T47D (cell line): ENCODE measurements at places on chromosomes 11 and 22.

- no peak for DNase-seq
Measured at GRCh38 chr11:69355346-69355940, 61.5 kb downstream of the MYEOV start.

DNA sequence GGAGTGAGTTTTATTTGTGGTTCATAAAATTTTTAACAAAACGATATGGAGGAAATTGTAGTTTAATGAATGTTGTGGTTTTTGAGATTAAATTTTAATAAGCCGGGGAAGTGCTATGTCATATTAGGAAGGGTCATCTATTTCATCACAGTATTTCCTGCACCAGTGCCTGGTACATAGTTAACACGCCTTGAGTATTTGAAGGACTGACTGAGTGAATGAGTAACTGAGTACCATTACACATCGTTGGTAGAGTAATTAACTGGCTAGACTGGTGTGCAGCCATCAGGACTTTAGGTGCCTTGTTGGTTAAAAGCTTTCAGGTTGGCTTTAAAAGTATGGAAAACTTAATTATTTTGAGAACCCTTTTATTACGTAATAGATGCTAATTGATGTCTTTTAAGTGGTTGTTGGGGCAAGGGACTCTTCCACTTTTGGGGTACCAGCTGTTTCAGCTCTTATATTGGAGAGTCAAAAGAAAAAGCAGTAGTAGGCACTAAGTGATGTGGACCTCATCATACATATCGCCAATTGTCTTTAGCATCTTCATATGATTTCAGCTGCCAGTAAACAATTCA lies 101.8 kb downstream of the DDX10 start:
- DNase-seq: no peak

DNA sequence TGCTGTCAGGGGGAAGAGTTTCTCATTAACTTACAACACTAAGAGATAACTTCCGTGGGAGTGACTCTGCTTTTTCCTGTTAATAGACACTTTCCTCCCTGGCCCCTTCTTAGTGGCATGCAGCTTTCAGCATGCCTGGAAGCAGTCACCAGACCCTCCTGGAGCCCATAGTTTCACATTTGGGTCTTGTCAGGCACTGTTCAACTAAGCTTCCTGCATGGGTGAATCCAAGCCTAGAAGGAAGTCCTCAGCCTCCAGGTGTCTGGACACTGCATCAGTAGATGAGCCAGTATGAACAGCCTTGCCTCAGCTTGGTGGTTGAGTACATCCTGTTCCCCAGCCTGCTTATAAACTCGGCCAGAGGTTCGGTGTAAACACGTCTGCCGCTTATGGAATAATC lies 68.1 kb downstream of the PPP6R3 start:
- no peak for DNase-seq

DNA sequence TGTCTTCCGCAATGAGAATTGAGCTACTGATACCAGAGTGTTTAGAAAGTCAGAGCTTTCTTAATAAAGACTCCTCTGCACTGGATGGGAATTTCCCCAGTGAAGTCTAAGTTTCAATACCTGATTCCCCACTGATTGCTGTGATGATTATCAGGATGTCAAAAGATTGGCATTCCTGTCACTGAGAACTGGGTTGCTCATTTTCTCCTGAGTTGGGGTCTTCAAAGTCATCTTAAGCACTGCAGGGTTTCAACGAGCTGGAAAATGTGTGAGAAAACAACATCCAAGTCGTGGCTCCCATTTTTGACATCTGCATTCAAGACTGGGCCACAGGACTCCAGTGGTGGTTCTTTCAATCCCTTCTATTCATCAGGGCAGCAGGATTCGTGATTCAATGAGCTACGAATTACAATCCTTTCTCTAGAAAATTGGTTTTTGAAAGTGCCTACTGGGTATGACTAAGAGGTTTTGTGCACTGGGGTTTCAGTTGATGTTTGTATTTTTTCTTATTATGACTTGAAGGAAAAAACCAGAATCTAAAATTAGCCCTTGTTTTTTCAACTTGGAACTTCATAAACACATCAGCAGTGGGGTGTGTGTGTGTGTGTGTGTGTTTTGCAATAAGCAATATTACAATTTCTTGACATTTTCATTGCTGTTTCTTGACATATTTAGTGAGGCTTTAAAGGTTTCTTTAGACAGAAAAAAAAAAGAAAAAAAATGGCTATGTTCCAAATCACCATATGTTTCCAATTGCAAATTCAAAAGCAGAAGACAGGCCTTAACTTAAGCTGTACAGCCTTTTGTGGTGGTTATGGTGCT lies 233.0 kb downstream of the FAM76B start:
- DNase-seq: no peak

- no peak for DNase-seq
Measured at GRCh38 chr11:113201054-113201818, 113.1 kb upstream of the TTC12 start.

DNA sequence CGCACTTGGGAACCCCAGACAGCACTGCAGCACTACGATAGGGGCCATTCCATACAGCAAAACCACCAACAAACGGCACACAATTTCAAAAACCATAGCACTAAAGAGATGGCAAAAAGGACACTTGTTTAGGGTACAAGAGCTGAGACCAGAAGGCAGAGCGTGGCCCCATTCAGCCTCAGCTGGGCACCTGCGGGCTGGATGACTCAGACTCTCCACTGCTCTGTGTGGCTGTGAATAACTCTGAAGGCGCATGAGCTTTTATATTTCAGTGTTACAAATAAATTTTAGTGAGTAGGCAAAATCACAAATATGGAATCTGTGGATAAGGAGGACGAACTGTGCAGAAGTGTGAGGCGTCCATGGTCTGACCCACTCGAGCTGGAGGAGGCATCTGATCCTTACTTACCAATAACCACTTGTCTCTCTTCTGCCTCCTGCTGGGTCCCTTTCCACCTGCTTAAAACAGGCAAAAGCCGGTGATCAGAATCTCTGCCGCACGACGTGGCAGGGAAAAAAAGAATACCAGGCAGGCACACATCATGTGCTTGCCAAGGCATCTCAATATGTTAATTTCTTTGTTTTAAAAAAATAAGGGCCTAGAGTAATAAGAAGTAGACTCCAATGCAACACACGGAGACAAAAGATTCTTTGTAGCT lies 325.7 kb downstream of the SHANK2 start:
- no peak for DNase-seq

- DNase-seq: no peak
Measured at GRCh38 chr11:95734009-95734572, 55.5 kb downstream of the FAM76B start.

DNA sequence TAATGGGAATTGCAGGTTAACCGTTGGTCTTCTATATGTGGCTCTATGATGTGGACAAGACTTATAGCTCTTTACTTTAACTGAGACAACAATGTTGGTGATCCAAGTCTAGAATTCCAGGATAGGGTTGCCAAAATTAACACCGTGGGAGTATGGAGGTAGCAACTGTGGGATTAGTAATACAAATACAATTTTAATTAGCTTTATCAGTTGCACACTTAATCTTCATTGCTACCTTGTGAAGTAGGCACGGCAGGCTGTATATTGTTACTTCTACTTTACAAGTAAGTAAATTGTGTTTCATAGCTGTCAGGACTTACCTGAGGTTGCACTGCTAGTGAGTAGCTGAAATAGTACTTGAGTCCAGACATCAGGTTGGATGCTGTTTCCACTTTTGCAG lies 21.0 kb downstream of the MTMR3 start:
- DNase-seq: no peak

DNA sequence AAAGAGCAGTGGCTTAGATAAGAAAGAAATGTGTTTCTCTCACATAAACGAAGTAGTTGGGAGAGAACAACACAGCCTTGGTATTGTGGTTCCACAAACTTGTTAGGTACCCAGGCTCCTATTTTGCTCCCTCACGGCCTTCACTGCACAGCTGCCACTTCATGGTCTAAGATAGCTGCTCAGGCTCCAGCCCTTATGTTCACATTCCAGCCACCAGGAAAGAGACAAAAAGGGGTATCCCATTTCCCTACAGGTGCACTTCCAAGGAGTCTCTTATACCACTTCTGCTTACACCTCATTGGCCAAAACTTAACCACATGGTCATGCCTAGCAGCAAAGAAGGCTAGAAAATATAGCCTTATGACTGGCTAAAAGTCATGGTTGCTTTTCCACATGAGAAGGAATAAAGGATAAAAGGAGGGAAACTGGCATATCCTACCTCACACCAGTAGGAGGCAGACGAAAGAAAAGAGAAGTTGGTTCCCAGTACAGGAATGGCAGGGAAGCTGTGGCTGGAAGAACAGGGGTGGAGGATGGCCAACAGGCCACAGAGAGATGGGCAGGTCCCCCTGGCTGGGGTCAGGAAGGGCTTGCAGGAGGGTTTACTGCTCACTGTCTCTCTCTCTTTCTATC lies 5.4 kb upstream of the HDHD5 start:
- DNase-seq: no peak

DNA sequence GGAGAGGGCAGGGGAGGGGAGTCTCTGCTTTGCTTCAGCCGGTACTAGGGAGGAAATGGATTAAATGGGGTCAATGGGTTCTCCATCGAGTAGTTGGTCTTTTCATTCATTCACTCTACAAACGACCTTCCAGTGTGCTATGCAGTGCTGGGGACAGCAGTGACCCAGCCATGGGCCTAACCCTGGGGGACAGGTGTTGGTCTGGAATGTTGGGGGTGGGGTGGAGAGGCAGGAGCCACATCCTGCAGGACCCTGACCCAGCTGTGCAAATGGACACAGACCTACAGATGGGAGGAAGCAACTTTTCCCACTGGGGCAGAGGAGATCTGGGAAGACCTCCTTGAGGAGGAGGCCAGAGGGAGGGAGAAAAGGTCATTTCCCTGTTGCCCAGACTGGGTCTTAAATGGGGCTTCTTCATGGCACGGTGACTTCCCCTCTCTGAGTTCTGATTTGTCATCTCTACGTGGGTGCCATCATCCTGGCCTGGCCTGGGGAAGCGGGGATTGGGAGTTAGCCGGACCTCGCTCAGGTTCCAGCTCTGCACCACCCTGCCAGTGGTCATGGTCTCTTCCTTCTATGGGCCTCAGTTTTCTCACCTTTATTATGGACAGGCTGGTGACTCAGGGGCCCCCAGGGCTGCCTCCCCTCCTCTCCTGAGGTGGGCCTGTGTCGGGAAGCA lies 2.0 kb downstream of the CYTH4 start:
- DNase-seq: no peak

DNA sequence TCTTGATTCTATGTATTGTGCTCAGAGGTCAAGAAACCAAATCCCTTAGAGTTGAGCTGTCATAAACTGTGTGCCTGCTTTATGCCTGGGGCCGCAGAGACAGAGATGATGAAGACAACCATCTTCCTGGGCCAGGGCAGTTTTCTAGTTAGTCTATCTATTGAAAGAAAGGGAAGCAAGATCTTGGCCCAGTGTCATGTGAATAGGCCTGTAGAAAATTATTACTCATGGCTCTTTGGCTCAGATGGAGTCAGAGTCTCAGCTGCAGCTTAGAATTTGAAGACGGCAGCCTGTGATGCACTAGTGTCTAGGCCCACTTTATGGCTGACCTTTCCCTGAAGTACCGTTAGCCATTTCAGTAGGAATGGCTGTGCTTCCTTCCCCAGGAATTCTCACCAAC lies 112.0 kb downstream of the DBX1 start:
- DNase-seq: no peak

DNA sequence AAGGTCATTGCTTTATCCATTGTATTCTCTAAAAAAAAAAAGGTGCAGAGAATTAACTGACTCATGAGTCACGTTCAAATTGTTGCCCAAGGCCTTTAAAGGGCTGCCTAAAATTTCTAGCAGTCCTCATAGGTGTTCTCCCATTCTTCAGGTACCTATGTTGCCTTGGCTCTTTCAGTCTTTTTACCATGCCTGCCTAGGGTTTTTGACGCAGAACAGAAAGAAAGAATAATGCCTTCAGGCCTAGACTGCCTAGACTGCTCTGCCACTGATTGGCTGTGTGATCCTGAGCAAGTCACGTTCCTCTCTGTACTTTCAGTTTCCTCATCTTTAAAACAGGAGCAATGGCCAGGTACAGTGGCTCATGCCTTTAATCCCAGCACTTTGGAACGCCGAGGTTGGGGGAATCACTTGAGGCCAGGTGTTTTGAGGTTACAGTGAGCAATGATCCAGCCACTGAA lies 21.5 kb downstream of the CTSC start:
- DNase-seq: no peak

DNA sequence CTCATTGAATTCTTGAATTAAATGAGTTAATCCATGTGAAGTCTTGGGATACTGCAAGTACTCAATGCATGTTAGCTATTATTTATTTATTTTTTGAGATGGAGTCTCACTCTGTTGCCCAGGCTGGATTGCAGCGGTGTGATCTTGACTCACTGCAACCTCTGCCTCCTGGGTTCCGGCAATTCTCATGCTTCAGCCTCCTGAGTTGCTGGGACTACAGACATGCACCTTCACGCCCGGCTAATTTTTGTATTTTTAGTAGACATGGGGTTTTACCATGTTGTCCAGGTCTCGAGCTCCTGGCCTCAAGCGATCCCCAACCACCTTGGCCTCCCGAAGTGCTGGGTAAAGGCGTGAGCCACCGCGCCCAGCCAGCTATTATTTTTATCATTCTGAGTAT lies 9.4 kb downstream of the MMP7 start:
- no peak for DNase-seq

GRCh38 chr22:41557401-41558240 lies 3.2 kb upstream of the CSDC2 start:
- no peak for DNase-seq

DNA sequence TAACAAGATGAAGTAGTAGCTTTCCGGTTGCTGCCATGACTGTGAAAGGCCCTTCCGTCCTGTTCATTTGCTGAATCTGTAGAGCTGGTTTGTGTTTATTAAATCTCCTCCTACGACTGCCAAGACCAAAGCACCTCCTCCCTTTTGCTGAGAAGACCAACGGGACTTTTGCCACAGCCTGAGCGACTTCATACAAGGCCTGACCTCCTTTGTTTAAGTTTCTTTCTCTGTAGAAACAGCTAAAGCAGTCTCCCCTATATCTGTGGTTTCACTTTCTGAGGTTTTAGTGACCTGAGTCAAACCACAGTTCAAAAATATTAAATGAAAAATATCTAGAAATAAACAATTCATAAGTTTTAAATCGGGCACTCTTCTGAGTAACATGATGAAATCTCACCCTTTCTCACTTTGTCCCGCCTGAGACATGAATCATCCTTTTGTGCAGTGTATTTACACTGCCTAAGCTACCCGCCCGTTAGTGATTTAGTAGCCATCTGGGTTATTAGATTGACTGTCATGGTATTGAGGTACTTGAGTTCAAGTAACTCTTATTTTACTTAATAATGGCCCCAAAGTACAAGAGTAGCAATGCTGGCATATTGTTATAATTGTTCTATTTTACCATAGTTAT lies 119.1 kb upstream of the LRRC4C start:
- peak; percentile 51 for DNase-seq

DNA sequence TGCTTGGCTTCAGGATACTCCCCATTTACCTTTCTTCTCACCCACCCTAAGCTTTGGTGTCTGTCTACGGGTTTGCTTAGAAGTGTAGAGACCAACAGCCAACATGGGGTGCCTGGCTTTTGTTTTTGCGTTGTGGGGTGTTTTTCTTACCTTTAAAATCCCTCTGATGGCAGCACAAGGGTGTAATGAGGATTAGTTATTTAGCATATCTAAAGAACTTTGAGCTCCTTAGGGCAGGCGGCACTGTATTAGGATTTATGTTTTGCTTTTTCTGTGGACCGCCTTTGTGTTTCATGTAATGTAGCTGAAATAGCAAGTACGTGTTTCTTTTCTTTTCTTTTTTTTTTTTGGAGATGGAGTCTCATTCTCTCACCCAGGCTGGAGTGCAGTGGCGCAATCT lies 8.9 kb downstream of the AP2A2 start:
- no peak for DNase-seq
